GM12878 (cell line): ENCODE measurements at places on chromosomes 1 and 21.

DNA sequence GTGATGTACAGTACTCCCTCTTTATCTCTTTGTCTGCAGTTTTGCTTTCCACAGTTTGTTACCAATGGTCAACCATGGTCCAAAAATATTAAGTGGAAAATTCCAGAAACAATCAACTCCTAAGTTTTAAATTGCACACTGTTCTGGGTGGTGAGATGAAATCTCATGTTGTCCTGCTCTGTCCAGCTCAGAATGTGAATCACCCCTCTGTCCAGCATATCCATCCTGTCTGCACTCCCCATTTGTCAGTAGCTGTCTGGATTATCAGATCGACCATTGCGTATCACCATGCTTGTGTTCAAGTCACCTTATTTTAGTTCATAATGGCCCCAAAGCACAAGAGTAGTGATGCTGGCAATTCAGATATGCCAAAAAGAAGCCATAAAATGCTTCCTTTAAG, 118.2 kb upstream of the PDE4B start:
- DNase-seq: no peak

GRCh38 chr1:229664133-229664689, 38.2 kb downstream of the URB2 start:
- DNase-seq: peak; percentile 69

- DNase-seq: no peak
Measured at GRCh38 chr1:247212627-247213617, 41.1 kb upstream of the ZNF124 start.

DNA sequence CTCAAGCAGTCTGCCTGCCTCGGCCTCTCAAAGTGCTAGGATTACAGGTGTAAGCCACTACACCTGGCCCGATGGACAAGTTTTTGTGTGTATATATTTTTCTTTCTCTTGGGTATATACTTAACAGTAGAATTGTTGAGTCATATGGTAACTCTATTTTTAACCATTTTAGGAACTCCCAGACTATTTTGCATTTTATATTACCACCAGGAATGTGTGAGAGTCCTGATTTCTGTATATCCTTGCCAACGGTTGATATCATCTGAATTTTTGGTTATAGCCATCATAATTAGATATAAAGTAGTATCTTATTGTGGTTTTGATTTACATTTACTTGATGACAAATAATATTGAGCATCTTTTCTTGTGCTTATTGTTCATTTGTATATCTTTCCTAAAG, 20.7 kb downstream of the FNBP1L start:
- no peak for DNase-seq

DNA sequence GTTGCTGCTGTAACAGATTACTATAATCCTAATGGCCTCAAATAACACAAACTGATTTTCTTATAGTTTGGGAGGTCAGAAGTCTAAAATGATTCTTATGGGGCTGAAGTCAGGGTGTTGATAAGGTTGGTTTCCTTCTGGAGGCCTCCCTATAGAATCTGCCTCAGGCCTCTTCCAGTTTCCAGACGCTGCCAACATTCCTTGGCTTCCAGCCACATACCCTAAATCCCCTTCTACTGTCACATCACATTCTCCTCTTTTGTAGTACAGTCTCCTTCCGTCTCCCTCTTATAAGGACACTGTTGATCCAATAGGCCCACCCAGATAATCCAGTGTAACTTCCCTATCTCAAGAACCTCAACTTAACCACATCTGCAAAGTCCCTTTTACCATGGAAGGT, 145.3 kb upstream of the NCAM2 start:
- DNase-seq: no peak
